ENCODE measurements at places on chromosomes 2 and 18.

- no peak for DNase-seq
Measured at GRCh38 chr2:62785810-62786597, 80.5 kb downstream of the EHBP1 start.

GRCh38 chr2:114642988-114643553 is 200.6 kb downstream of the DPP10 start:
- no peak for DNase-seq

DNA sequence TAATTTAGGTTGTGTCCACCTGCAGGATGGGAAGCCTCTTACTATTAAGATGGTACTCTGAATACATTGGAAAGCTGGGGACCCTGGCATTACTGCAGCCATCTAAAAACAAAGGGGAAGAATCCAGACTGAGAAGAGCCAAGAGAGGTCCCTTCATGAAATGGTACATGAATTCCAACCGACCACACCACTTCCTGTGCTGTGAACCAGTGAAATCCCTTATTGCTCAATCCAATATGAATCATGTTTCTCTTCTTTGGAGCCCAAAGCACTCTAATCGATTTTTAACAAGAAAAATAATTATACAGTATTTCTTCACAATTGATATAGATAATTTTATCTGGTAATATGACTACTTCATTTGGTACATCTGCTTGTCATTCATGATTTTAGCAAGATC is 479.7 kb upstream of the RAB6C start:
- DNase-seq, result no peak

DNA sequence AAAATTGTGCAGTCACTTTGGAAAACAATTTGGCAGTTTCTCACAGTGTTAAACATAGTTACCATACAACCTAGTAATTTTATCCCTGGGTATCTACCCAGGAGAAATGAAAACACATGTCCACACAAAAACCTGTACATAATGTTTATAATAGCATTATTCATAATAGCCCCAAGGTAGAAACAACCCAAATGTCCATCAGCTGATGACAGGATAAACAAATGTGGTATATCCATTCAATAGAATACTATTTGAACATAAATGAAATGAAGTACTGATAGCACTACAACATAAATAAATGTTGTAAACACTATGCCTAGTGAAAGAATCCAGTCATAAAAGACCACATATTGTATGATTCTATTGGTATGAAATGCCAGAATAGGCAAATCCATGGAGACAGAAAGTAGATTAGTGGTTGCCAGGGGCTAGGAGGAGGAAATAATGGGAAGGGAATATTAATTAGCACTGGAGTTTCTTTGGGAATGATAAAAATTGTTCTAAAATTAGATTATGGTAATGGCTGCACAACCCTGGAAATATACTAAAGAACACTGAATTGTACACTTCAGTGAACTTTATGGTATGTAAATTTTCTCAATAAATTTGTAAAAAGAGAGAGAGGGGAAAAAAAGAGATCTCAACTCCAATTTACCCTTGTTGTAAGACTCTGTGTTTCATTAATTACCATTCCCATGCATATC is 20.8 kb upstream of the VIT start:
- DNase-seq, result no peak

- DNase-seq, result no peak
Measured at GRCh38 chr2:85163675-85164074, 30.5 kb downstream of the TCF7L1 start.

DNA sequence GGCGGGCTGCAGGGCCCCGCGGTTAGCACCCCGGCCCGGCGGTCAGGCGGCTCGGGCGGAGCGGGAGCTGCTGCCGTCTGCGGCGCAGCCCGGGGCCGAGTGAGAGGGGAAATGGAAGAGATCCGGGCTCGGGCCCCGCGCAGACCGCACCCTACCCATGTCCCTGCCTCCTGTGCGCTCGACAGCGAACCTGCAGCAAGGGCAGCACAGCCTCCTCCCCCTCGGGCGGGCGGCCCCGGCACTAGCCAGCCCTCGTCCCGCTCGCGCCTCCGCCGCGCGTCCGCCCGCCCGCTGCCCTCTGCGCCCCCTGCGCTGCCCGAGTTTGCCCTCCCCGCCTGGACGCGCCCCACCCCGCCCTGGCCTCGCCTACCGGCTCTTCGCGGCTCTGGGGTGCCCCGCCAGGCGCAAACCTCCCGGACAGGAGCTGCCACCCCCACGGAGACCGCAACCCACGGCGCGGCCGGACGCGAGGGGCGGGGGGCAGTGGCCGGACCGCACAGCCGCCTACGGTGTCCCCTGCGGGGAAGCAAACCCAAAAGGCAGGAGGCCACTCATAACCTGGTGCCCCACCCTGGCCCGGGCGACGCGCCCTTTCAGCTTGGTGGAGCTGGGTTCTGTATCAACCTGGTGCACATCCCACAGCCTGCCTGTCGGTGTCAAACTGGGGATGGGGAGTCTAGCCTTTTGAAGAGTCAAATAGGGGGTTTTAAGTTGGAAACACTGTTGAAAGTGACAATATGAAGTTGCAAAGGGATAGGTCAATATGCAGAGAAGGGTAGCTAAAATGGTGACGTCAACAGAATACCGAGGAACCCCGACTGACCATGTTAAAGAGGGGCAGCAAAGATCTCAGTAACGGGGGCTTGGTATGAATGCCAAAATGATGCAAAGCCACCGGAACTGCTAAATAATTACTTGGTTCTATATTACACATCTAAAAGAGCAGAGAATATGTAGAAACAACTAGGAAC is at the start of gene IHH:
Gene IHH (minus strand): TSS at position 101 of the 971 bp plus-strand sequence. CDS start 454 bp downstream, outside the sequence.
- DNase-seq, result no peak

DNA sequence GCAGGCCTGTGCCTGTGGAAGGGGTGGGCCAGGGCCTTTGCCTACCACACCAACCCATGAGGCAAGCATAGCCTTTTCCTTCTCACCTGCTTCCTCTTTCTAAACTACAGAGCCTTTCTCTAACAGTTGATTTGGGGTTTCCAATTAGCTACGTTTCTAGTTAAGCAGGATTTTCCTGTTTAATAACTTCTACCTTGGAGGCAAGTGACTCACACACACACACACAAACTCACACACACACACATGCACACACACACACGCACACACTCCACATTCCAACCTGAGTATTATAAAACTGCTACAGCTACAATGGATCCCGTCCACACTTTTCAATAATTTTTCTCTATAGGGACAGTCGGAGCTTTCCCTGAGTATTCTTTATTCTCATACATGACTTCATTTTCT is 84.9 kb downstream of the SOX11 start:
- DNase-seq, result no peak

GRCh38 chr2:201795607-201796477 is 10.5 kb upstream of the CDK15 start:
- no peak for DNase-seq

DNA sequence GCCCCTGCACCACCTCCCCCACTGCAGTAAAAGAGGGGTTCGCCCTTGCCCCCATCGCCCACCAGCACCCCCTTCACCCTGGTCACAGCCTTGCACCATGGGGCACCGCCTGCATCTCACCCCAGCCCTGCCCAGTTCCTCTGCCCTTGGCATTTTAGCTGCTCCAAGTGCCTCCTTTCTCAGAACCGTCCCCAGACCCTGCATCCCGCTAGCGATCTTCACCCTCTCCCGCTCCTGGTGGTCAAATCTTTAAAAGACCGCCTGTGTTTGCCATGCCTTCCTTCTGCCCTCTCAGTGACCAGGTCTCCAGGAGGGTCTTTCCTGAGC is 114.7 kb upstream of the OTOS start:
- DNase-seq, result no peak

- DNase-seq, result no peak
Measured at GRCh38 chr2:233063976-233064411, 3.9 kb downstream of the INPP5D start.

GRCh38 chr2:47119001-47119400 is 36.1 kb downstream of the STPG4 start:
- DNase-seq, result no peak

- no peak for DNase-seq
Measured at GRCh38 chr2:228848638-228849037, 422.4 kb downstream of the PID1 start.

- DNase-seq, result no peak
Measured at GRCh38 chr2:9879455-9880194, 36.4 kb downstream of the TAF1B start.

DNA sequence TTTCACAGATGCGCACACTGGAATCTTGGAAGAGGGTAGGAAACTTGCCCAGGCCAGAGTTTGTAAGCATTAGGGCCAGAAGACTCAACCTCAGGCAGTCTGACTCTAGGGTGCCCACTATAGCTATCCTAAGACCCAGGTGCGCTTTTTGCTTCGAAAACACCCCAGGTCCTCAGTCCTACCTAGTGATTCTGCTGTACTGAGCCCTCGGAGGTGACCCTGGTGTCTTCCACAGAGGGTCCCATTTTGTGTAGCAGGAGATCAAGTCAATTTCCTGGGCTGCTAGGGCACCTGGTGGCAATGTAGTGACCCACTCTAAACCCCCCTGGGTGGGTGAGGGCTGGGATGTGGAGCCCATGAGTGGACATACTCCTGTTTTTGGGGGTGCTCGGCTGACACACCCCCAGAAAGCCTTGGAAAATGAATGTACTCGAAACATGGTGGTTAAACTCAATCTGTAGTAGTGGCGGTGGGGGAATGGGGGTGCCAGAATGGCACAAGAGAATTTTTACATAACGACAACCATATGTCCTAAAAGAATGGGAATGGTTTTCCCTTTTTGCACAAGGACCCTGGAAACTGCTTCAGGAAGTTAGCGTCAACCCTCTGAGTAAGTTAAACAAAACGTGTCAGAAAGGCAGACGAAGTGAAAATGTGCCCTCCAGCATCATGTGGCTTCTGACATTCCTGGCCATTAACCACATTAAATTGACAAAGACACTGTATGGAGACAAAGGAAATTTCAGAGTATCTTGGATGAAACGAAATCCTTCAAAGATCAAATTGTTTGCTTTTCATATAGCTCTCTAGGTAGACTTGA is 218.0 kb upstream of the COPS8 start:
- no peak for DNase-seq

- DNase-seq, result no peak
Measured at GRCh38 chr2:170340693-170341068, 162.7 kb downstream of the MYO3B start.

- DNase-seq, result no peak
Measured at GRCh38 chr2:75698918-75699317, 11.8 kb downstream of the GCFC2 start.

DNA sequence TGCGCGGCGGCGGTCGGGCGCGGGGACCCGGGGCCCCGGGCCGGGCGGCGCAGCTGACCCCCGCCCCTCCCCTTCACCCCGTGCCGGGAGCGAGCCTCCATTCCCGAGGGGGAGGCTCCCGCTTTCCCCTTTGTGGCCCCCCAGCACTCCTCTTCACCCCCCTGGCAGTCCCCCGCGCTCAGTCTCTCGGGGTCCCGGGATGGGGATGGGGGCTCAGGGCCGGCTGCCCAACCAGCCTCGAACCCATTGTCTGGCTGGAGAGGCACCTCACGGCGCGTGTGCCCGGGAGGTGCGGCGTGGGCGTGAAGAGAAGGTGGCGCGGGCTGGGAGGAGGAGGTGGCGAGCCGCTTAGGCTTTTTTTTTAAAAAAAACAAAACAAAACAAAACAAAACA is 748 bp downstream of the FMNL2 start:
- no peak for DNase-seq

DNA sequence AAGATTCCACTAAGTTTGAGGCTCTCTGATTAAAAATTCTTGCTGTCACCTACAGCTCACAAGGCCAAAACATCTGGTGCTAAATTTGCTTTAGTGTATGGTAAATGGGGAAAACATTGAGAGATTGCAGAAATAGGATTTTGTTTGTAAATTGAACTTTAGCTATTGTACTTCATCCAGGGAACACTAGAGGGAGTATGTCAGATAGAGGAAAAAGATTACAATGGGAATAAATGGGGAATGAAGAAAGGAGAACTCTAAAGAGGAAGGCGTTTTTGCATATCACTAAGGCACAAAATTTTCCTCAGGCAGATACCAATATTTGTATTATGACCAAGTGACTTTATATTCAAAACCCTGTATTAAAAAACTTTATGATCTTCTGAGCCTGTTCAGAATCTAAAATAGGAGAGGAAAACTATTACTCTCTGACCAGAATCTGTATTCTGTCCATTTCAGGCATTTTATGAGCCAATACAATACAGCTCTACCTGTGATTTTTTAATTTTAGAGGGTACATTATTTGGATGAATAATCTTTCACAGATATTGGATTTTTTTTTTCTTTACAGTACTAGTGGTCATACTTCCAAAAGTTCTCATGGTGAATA is 52.3 kb upstream of the ITGB6 start:
- no peak for DNase-seq

GRCh38 chr2:43034242-43034619 is 192.2 kb downstream of the ZFP36L2 start:
- no peak for DNase-seq

- DNase-seq, result no peak
Measured at GRCh38 chr2:238098901-238099713, 1.0 kb upstream of the ESPNL start.

All from omental fat pad (tissue), 4 donors.